ENCODE measurements at places on chromosomes 3 and 15. TPM values are rescaled to one million over a fixed set of nuclear protein-coding genes. Genes with fewer than 3 reads are reported as not detected.

The NUP210 gene
- total RNA-seq: 44.0 TPM

The PTPRG gene
- total RNA-seq: 75.4 TPM

The KCNMB3 gene
- total RNA-seq: 6.8 TPM

DNA sequence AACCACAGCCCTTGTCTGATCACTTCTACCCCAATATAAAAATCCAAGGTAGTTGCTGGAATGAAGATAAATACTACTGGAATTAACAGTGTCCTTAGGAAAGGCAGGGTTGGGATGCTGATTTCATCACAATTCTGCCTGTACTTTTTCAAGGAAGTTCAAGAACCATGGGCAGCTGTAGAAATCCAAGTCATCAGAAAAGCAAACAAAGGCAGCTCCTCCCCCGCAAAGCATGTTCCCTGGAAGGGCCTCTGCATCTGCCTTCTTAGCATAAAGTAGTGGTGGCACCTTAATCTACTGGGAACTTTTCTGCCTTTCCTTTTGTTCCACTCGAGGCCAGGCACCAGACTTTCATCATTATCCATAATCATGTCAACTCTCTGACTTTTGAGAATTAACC lies 54.4 kb downstream of the ERC2 start:
- H3K27me3 ChIP-seq: no peaks in the 10 kb centered on the region
- H3K36me3 ChIP-seq: no peaks in the 10 kb centered on the region
- H3K4me1 ChIP-seq: no peaks in the 10 kb centered on the region
- no peak for DNase-seq

DNA sequence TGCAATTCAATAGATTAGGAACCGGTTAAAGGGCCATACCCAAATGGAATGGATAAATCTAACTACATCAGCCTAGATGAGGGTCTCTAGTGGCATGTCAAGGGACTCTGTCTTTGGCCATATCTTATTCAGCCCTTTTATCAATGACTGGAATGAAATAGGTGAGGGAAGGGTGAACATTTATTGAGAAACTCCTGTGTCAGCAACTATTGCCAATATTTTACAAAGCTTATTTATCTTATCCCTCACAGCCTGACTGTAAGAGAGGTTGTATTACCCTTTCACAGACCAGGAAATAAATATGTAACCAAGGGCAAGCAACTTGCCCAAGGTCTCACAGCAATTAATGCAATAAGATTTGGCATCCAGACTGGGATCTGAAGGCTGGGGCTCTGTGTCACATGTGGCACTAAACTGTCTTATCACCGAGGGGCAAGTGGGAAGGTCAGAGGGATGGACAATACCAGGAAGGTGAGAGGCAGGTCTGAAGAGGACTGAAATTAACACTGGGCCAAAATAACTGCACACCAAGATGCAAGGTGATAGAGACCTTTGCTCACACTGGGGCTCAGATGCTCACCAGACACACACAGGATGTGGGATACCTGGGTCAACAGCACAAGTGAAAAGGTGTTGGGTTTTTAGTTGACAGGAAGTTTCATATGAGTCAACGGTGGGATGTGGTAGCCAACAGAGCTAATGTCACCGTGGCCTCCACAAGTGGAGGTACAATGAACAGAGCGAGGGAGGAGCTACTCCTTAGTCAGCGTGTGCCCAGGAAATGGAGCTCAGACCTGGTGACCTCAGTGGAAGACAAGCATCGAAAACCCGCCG lies 261.3 kb downstream of the RPLP1 start:
- no peaks in the 10 kb centered on the region for H3K27me3 ChIP-seq
- no peaks in the 10 kb centered on the region for H3K36me3 ChIP-seq
- DNase-seq: no peak
- H3K27ac ChIP-seq: no peak overlapping the region
- no peaks in the 10 kb centered on the region for H3K4me1 ChIP-seq

GRCh38 chr3:129836381-129837064 lies 57.0 kb downstream of the TMCC1 start:
- H3K36me3 ChIP-seq: no peaks in the 10 kb centered on the region
- H3K27ac ChIP-seq: no peak overlapping the region
- H3K27me3 ChIP-seq: no peaks in the 10 kb centered on the region
- H3K4me3 ChIP-seq: no peak overlapping the region
- no peak for DNase-seq

DNA sequence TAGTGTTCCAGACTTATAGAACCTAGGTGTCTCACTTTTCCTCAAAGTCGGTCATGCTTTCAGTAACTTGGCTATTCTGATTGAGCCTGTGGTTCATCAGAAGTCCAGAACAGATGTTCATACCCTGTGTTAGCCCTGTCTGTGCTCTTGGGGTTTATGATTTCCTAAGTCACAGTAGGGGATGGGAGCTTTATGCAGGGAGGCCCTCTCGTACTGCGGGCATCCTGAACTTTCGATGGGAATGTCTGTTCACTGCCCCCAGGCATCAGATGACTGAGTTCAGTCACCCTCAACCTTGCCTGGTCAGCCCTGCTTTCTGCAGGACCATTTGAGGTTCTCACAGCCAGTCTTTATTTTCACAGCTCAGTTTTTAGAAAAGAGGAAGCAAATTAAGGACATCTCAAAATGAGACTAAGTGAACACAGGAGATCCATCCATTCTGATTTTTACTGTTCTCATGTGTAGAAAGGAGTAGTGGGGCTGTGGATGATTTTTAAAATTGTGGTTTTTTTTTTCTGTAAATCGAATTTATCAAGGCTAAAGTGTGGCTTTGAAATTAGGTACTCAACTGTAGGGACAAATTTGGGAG lies 71.3 kb downstream of the CMTM8 start:
- no peak overlapping the region for H3K4me3 ChIP-seq
- no peak overlapping the region for H3K27ac ChIP-seq
- peaks cover 2% of the 10 kb centered on the region for H3K4me1 ChIP-seq
- no peaks in the 10 kb centered on the region for H3K36me3 ChIP-seq

DNA sequence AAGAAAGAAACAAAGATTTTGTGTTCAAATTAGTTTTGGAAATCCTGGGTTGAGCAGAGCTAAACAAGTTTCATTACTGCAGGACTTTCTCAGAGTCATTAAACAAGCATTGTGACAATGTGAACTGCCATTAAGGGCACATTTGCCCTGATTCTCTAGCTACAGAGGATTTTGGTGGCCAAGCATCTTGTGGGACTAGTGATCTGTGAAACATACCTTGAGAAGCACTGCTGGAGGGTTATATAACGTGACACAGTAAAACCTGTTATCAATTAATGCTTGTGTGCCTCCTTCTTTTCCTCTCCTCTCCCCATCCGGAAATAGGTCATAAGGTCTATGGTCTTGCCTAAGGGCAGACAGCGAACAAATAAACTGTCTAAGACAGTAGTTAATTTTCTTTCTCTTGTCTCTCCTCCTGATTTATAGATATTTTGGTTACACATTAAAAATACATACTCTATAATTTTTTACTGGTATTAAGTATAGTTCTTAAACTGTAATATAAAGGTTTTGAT lies 167.3 kb upstream of the NANOGP8 start:
- no peak overlapping the region for H3K4me3 ChIP-seq
- DNase-seq: no peak
- no peaks in the 10 kb centered on the region for H3K4me1 ChIP-seq
- no peaks in the 10 kb centered on the region for H3K27me3 ChIP-seq
- H3K36me3 ChIP-seq: no peaks in the 10 kb centered on the region
- H3K27ac ChIP-seq: no peak overlapping the region

DNA sequence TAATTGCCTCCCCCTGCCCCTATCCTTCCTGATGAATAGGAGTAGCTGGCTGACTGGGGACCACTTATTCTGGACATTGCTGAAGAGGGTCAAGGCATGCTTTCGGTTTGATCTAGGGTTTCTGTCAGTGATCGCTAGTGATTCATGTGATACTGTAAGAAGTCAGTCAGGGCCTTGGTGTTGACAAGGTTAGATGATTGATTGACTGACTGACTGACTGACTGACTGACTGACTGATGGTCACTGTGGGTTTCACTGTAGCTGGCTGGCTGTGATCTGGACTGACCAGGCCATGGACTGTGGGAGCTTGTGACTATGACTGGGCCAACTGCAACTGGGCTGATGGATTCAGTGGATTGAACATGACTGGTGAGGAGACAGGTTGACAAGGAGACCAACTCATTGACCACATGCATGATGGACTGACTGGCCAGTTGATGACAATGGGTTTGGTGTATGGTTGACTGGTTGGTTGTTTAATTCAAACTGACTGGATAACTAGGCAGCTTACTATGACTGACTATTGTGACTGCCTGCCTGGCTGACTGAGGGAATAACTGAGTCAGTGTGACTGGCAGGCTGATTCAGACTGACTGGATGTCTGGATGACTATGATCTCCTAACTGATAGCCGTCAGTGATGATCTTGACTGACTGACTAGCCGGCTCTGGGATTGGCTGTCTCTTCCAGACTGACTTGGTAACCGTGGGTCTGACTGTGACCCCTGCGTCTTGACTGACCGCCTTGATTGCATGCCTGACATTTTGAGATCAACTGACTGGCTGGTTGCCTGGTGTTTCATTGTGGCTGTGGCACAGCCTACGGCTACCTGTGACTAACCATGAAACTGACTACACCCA lies 509.9 kb downstream of the SHQ1 start:
- no peaks in the 10 kb centered on the region for H3K27me3 ChIP-seq
- no peak overlapping the region for H3K4me3 ChIP-seq
- H3K27ac ChIP-seq: no peak overlapping the region
- H3K4me1 ChIP-seq: peaks cover 25% of the 10 kb centered on the region
- DNase-seq: no peak
- no peaks in the 10 kb centered on the region for H3K36me3 ChIP-seq
